ENCODE measurements at places on chromosomes 3 and 15. TPM values are rescaled to one million over a fixed set of nuclear protein-coding genes. Genes with fewer than 3 reads are reported as not detected.
A peak's percentile ranks its signal among the peaks of the same experiment; 100 is the strongest.

Gene TF
- total RNA-seq = 9.8 TPM

DNA sequence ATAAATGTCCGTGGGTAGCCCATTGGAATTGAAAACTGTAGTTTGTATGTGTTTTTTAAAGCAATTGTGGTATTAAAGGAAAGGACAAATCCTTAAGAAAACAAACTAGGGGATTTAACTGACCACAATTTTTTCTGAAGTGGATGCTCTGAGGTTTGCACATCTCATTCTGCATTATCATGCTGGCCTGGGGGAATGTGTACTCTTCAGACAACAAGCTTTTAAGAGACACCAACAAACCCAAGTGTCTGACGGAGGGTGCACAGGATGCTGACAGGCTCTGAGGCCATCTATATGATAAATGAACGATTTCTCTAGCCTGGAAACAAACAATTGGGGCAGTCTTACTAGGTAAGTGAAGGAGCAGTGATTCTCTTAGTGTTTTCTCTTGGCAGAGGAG is 9.1 kb downstream of the LINS1 start:
- no peaks in the 10 kb centered on the region for H3K27me3 ChIP-seq
- peak overlapping the region; percentile 19 for H3K27ac ChIP-seq
- H3K36me3 ChIP-seq = no peaks in the 10 kb centered on the region
- no peak for DNase-seq
- peaks cover 40% of the 10 kb centered on the region for H3K4me1 ChIP-seq

Gene MST1R
- 1.4 TPM for total RNA-seq

DNA sequence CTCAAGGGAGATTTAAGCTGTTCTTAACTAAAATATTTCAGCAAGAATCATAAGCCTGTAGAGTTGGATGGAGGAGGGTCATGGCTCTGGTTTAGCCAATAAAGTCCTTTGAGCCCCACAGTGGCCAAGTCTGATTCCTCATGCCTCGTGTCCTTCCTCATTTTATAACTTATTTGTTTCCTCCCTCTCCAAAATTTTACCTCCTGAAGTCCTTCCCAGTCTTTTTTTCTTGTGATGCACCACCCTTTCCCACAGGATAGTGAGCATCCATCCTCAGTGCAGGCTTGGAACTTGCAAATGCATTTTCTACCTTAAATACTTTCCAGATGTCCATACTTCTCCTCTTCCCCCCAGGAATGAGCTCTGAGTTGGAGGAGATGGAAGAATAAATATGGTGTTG is 162.7 kb upstream of the AGTR1 start:
- no peaks in the 10 kb centered on the region for H3K27me3 ChIP-seq
- no peaks in the 10 kb centered on the region for H3K36me3 ChIP-seq
- H3K4me3 ChIP-seq = no peak overlapping the region
- H3K4me1 ChIP-seq = no peaks in the 10 kb centered on the region

Gene PLXND1
- total RNA-seq = 46.1 TPM

Gene IL12A
- total RNA-seq = 0.69 TPM

Gene TTLL13
- total RNA-seq = 1.0 TPM

Gene QRICH1
- 154 TPM for total RNA-seq

DNA sequence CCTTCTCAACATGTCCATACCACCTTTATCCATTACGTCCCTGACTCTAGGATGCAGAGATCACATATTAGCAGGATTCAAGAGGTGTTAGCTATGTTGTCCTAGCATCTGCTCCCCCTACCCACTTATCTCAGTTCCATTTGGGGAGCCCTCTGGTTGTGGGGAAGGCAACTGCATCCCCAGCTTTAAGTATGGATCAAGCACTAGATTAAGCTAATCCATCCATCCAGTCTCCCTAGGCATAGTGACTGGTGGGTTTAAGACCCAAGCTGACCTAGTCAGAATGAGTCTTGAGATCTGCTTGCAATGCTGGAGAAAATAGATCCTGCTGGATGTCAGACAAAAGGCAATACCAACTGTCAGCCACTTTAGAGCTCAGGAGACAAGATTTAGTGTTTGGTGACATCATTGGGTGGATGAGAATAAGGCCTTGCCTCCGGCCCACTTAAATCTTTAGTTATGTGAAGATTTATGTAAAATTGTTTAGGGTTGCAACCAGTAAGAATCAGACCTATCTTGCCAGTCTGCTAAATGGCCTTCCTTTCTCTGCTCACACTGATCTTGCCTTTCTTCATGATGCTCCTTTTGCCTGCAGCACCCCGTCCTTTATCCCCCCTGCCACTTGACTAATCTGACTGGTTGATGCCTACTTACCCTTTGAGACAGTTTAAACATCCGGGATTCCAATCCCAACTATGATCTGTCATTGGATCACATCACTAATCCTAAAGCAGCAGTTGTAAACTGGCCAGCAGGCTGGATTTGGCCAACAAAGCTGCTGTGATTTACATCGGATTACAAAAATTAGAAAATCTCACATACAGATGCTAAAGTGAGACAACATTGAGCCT is 2.1 kb upstream of the ISY1 start:
- H3K4me1 ChIP-seq = peaks cover 12% of the 10 kb centered on the region
- H3K27me3 ChIP-seq = no peaks in the 10 kb centered on the region
- no peak overlapping the region for H3K4me3 ChIP-seq

GRCh38 chr15:67796196-67797127 is 28.8 kb upstream of the SKOR1 start:
- H3K27me3 ChIP-seq = no peaks in the 10 kb centered on the region
- no peak for DNase-seq
- H3K36me3 ChIP-seq = no peaks in the 10 kb centered on the region
- H3K4me3 ChIP-seq = no peak overlapping the region
- no peaks in the 10 kb centered on the region for H3K4me1 ChIP-seq
- H3K27ac ChIP-seq = no peak overlapping the region

GRCh38 chr15:93985176-93985575 is 246.2 kb upstream of the MCTP2 start:
- H3K4me3 ChIP-seq = no peak overlapping the region
- no peaks in the 10 kb centered on the region for H3K27me3 ChIP-seq
- no peaks in the 10 kb centered on the region for H3K36me3 ChIP-seq
- no peak overlapping the region for H3K27ac ChIP-seq
- DNase-seq = no peak

Gene IL17RB
- total RNA-seq = 4.1 TPM

- H3K4me1 ChIP-seq = no peaks in the 10 kb centered on the region
- DNase-seq = no peak
- peaks cover 83% of the 10 kb centered on the region for H3K36me3 ChIP-seq
- H3K4me3 ChIP-seq = no peak overlapping the region
- H3K27ac ChIP-seq = no peak overlapping the region
Observed at GRCh38 chr3:16349986-16350596, 85.1 kb downstream of the OXNAD1 start.

GRCh38 chr3:34364335-34364734 is 565.9 kb downstream of the PDCD6IP start:
- H3K36me3 ChIP-seq = no peaks in the 10 kb centered on the region

DNA sequence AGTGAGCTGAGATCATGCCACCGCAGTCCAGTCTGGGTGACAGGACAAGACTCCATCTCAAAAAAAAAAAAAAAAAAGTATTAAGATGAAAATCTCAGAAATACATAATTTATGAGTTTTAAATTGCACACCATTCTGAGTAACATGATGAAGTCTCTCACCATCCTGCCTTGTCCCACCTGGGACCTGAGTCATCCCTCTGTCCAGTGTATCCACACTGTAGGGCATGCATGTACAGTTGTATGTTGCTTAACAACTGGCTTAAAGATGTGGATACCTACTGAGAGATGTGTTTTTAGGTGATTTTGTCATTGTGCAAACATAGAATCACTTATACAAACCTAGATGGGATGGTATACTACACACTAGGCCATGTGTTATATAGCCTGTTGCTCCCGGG is 17.1 kb downstream of the ASB14 start:
- no peaks in the 10 kb centered on the region for H3K27me3 ChIP-seq
- no peak overlapping the region for H3K27ac ChIP-seq

GRCh38 chr3:104126864-104127553 is 1239.7 kb upstream of the ALCAM start:
- H3K27ac ChIP-seq = no peak overlapping the region
- H3K4me1 ChIP-seq = no peaks in the 10 kb centered on the region
- DNase-seq = no peak
- H3K36me3 ChIP-seq = no peaks in the 10 kb centered on the region
- no peak overlapping the region for H3K4me3 ChIP-seq
- H3K27me3 ChIP-seq = no peaks in the 10 kb centered on the region

- peaks cover 10% of the 10 kb centered on the region for H3K27me3 ChIP-seq
- no peaks in the 10 kb centered on the region for H3K36me3 ChIP-seq
- DNase-seq = no peak
Observed at GRCh38 chr15:51161491-51162220, 67.0 kb upstream of the TNFAIP8L3 start.

Gene CCR8
- 1.9 TPM for total RNA-seq

DNA sequence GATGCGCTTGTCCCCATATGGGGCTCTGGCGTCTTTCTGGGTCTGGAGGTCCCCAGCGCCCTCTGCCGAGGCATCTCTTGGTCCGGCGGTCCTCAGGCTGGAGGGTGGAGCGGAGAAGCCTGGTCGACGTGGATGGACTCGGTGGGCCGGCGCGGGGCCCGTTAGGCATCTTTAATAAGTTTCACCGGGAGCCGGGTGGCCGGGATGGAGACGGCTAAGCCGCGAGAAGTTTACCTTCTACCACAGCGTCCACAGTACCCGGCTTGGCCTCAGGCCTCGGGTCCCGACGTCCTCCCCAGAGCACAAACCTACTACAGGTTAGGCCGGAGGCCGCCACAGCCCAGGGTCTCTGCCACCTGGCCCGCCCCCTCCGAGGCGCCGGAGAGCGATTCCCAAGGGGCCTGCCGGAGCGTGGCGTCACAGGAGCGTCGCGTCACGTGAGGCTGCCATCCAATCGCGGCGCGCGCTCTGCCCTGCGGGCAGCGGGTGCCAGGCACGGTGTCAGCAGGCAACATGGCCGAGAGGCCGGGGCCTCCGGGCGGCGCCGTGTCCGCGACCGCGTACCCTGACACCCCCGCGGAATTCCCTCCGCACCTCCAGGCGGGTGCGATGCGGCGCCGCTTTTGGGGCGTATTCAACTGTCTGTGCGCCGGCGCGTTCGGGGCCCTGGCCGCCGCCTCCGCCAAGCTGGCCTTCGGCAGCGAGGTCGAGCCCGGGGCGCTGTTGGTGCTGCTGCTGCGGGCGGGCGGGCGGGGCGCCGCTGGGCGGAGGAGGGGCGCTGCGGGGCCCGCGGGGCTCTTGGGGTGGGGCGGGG is at the start of gene TMEM42:
Gene TMEM42, plus strand, starts transcription at position 501 of the 814 bp plus-strand sequence. Its CDS starts 13 bp downstream, at position 514.
- H3K27ac ChIP-seq = peak within 1 kb of the TSS; percentile 82
- peak within 1 kb of the TSS; percentile 80 for H3K4me3 ChIP-seq

DNA sequence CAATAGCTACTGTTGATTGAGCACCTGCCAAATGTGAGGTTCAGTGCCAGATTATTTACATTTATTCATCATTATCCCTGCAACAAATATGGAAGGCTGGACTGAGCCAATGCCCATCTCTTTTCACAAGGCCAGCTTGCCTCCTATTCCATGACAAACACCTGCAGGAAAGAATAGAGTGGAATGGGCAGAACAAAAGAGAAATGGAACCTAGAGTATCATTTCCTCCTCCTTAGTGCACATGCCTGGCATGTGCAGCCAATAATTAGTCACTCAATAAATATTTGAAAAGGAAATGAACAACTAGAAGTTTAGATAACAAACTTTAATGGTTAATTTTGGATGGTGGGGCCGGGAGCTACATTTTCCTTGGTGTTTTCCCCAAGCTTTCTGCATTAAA is 61.4 kb upstream of the MYRIP start:
- no peak overlapping the region for H3K4me3 ChIP-seq
- no peak for DNase-seq
- H3K27ac ChIP-seq = no peak overlapping the region
- H3K27me3 ChIP-seq = no peaks in the 10 kb centered on the region
